Stromal cell of bone marrow (primary cell): ENCODE measurements at places on chromosomes 12 and 14.

DNA sequence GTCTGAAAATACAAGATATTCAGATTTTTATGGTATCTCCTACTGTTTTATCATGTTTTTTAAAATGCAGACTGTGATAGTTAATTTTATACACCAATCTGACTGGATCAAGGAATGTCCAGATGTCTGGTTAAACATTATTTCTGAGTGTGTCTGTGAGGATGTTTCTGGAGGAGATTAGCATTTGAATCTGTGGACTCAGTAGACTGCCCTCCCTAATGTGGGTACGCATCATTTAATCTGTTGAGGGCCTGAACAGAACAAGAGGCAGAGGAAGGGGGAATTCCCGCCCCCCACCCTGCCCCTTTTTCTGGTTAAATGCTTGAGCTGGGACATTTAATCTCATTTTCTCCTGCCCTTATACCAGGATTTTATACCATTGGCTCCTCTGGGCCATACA, 72.1 kb downstream of the AVPR1A start:
- DNase-seq = no peak

DNA sequence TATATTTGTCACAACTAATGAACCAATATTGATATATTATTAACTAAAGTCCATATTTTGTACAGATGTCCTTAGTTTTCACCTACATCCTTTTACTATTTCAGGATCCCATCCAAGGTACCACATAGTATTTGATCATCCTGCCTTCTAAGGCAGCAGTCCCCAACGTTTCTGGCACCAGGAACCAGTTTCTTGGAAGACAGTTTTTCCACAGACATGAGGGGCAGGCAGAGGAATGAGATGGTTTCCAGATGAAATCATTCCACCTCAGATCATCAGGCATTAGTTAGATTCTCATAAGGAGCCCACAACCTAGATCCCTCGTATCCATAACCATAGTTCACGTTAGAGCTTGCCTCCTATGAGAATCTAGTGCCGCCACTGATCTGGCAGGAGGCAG, 82.8 kb upstream of the BCL2L14 start:
- no peak for DNase-seq

- DNase-seq = no peak
Observed at GRCh38 chr12:74900232-74900631, 309.4 kb downstream of the KCNC2 start.

DNA sequence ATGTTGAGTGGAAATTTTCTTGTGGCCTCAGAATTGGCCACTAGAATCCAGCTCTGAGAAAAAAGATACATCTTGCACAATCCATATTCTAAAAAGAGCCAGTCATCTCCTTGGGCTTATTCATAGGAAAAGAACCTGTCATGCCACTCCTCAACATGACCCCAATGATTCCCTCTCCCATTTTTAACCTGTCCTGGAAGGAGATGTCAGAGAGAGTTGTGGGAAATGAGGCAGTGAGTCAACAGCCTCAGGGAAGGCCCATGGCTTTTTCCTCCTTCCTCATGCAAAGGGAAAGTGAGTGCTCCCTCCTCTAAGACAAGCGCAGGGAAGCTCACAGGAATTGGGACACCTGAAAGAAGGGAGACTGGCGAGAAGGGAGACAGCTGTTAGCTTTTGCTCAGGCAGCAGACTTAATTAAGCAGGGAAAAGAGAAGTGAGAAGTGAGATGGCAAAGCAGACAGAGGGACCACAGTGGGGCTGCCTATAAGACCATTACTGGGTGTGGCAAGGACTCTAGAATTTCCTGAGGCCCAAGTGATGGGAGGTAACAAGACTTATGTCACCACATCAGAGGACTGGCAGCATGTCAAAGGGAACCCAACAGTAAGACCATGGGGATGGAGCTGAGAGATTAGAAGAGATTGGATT, 10.2 kb upstream of the DHRS7 start:
- DNase-seq = no peak
